ENCODE measurements at places on chromosomes 13 and 19. TPM values are rescaled to one million over a fixed set of nuclear protein-coding genes. Genes with fewer than 3 reads are reported as not detected.

The C19orf73 gene
- 3.2 TPM for total RNA-seq

The ZNF575 gene
- 1.8 TPM for total RNA-seq

The FAM216B gene
- total RNA-seq, result 17.8 TPM

The COG3 gene
- total RNA-seq, result 49.4 TPM

The KIR2DL1 gene
- not detected for total RNA-seq
